ENCODE measurements at places on chromosomes 1 and 21. TPM values are rescaled to one million over a fixed set of nuclear protein-coding genes. Genes with fewer than 3 reads are reported as not detected.

The SLC9C2 gene
- polyA plus RNA-seq, result not detected

DNA sequence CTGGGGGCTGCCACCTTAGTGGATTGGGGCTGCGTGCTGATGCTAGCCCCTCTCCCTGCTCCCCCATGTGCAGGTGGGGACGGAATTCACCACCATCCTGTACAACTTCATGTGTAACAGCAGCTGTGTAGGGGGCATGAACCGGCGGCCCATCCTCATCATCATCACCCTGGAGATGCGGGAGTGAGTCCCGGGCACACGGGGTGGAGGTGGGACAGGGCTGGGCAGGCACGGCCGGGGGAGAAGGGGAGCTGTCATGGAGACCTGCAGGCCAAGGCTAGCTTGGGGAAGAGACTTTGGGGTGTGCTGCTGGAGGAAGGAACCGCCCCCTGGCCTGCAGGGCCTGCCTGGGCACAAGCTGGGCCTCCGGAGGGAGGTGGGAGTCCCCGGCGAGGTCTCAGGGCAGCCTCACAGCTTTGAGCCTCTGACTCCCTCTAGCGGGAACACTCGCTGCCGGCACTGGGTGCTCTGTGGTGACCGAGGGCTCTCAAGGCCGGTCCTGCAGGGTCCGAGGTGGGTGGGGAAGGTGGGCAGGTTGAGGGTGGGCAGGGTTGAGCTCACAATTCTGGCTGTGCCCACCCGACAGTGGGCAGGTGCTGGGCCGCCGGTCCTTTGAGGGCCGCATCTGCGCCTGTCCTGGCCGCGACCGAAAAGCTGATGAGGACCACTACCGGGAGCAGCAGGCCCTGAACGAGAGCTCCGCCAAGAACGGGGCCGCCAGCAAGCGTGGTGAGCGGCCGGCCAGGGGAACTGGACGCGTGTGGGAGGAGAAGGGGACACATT lies 25.0 kb upstream of the CCDC27 start:
- no peak for DNase-seq

GRCh38 chr1:51897699-51898031 lies 19.1 kb upstream of the NRDC start:
- no peak for DNase-seq

DNA sequence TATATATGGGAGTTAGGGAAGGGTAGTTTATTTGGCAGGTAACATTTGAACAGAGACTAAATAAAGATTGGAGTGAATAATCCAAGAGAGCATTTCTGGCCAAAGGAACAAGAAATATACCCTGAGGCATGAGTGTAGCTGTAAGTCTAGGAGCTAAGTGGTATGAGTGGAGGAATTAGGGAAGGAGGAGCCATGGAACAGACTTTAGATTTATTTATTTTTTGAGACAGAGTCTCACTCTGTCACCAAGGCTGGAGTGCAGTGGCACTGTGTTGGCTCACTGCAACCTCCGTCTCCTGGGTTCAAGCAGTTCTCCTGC lies 18.4 kb downstream of the CAPZA1 start:
- no peak for DNase-seq

DNA sequence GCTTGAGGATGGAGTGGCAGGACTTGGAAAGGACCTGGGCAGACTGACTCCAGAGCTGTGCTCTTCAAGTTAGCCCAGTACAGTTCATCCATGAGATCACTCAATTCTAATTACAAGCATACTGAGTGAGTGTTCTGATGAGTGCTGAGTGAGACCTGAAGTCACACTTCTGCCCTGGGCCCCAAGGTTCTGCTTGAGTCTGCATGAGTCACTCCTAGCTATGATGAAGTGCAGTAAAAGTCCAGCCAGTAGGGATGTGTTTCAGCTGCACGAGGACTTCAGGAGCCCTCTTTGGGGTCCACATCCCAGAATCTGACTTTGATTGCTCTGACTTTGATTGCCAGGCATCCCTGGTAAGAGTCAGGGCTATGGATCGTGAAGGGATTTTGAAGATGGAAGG lies 35.8 kb downstream of the PLEKHA6 start:
- no peak for DNase-seq

The IL12RB2 gene
- 1.1 TPM for polyA plus RNA-seq

DNA sequence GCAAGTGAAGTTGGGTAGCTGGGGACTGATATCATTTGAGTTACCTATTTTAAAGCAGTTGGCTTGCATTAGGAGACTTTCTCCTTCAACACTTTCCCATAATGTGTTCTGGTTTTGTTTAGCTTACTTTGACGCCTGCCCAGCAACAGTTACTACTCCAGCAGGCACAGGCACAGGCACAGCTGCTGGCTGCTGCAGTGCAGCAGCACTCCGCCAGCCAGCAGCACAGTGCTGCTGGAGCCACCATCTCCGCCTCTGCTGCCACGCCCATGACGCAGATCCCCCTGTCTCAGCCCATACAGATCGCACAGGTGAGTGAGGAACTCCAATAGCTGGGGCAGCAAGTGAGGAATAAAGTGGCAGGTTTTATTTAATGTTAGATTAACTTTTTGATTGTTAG lies 144.3 kb downstream of the CD247 start:
- DNase-seq, result no peak

DNA sequence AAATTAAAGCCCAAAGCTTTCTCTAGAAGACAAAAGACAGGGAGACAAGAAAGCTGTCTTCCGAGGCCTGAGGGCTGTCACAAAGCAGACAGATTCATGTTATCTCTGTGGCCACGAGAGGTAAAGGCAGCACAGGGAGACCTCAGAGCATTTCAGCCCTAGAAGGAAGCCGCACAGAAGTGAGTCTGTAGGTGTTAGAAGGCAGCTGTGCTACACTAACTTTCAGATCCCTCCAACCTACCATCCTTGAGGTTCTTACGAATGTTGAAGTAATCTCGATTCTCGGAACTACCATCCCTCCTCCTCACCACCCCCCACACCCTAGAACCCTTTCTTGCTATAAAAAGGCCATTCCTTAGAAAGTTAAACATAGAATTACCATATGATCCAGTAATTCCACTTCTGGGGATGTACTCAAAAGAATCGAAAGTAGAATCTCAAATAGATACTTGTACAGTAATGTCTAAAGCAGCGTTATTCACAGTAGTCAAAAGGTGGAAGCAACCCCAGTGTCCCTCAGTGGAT lies 21.5 kb upstream of the LYST start:
- no peak for DNase-seq

The HUNK gene
- 2.1 TPM for polyA plus RNA-seq

DNA sequence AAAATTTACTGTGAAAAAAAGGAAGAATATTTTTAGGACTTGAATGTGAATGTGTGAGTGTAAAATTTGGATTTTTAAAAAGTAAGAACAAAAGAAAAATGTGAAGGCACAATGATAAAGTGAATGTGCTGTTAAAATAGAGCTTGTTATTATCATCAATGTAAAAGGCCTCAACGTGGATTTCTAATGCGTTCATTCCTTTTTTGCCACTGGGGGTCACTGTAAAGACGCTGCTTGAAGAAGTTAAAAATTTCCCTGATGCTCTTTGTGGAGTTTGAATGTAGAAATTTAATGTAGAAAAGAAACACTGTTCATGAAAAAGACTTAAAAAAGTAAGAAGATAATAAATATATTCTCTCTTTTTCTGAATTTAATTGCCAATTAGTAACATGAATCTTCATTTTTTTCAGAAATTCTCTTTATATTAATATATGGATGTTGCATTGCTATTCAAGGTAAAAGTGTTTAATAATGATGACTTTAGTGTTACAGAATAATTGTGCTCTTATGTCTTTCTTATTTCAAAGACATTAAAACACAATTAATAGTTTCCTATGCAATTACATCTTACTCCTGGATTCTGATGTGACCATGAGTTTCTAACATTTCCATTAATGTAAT lies 161.5 kb downstream of the DNM3 start:
- DNase-seq, result no peak

DNA sequence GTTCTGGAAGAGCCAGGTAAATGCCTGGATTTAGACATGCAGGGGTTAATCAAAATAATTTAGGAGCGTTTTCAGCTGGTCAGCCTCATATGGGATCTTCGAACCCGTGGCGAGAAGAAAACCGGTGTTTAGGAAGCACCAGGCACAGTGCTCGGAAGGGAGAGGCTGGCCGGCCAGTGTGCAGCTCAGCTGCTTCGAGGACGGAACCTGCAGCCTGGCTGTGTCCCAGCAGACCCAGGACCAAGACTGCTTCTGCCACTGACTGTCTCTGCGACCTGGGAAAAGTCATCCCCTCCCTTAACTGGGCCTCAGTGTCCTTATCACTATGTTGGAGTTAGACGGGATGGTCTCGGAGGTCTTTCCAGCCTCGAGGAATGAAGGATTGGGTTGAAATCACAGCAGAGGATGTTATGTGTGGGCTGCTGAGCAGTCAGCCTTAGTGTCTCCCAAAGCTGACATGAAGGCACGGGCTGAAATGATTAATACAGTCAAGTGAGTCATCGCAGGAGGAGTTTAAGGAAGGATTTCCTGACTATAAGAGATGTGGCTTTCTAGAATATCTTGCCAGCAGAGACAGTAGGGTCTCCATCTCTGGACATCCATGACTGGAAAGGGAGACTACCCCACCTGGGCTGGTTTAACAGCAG lies 20.8 kb downstream of the PPFIA4 start:
- no peak for DNase-seq

The TACSTD2 gene
- 1.9 TPM for polyA plus RNA-seq

- no peak for DNase-seq
These were observed 98.4 kb downstream of the C4BPA start for GRCh38 chr1:207202480-207202879.

DNA sequence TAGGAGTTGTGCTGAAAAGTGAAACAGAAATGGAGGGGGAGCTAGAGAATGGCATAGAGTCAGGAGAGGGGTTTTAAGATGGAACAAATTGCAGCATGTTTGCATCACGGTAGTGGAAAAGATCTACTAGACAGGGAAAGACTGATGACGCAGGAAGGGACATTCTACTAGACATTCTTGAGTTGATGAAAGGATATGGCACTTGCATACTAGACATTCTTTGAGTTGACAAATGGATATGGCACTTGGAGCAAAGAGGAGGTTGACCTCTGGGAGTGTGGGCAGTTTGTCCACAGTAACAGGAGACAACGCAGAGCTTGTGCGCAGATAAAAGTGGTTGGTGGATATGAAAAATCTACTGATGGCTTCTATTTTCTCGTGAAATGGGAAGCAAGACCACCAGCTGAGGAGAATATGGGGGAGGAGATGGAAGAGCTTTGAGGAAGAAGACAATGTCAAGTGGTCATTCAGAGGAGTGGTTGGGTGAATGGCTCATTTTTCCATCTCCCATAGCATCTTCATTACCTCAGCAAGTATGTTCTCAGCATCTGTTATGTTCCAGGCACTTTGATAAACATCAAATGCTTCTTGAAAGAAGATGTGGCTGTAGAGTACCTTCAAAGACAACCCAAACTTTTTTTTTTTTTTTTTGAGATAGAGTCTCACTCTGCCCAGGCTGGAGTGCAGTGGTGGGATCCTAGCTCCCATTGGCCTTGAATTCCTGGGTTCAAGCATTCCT lies 2.4 kb upstream of the CTPS1 start:
- no peak for DNase-seq

- DNase-seq, result no peak
These were observed 1.3 kb upstream of the GNB1 start for GRCh38 chr1:1892079-1892762.

DNA sequence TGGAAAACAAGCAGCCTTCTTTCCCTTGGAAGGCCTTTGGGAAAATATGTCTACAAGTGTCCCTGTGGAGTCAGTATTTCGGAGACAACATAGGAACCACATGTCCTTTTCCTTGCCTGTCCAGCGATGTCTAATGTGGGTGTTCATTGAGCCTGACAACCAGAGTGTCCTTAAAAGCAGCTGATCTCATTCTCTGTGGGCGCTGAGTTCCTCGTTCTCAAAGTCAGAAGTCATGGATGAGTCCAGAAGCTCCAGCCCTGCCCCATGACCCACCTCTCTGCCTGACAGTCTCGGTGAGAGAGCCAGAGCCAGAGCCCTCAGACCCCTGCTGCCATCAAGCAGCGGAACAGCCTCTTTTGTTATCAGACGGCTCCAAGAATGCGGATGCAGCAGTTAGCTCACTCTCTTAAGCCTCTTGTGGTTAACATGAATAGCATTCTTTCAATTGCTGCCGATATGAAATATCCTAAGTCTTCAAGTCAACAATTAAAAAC lies 329.2 kb downstream of the TGFB2 start:
- no peak for DNase-seq

The SPRR2A gene
- not detected for polyA plus RNA-seq

The RAD54L gene
- polyA plus RNA-seq, result 11.2 TPM

DNA sequence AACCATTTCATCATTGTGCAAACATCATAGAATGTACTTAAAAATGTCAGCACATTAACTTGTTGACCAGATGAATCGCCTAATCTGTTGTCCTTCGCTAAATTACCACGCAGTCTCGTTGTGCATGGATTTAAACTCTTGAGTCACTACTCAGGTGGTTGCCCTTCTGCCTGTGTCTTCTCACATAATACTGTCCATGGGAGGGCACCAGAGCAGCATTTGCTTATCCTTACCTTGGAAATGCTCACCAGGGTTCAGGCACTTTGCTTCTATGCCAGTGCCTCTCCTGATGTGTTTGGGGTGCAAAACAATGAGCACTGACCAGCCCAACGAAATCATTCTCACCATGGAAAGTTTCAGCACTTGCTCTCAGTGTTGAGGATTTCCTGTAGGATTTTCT lies 559.9 kb downstream of the RWDD3 start:
- DNase-seq, result no peak

DNA sequence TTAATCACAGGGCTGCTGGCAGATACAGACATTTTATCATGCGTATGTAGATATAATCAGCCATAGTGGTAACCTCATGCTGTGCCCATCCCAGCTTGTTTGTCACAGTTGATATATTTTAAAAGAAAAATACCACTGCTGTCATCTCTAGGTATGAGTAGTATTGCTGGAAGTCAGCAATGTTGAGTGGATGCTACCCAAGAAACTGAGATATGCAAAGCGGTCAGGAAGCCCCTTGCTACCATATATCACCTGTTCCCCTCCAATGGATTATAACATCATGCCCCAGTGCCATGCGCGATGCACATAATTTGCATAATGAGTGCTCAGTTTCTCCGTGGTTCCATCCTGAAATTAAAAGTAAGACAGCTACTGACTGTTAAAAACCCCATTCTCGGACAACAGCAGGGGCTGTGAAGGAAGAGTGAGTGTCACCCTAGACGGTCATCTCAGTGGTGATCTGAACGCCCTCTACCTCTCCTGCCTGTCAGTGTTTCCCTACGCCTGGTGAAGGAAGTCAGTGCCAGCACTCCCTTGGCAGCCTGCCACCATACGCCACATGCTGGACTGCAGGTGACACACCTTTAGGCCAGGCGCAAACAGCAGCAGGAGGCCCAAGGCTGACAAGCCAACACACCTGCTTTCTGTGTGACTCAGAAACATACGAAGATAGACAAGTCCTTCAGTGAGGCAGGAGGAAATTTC lies 2.7 kb downstream of the IL10RB start:
- DNase-seq, result no peak

DNA sequence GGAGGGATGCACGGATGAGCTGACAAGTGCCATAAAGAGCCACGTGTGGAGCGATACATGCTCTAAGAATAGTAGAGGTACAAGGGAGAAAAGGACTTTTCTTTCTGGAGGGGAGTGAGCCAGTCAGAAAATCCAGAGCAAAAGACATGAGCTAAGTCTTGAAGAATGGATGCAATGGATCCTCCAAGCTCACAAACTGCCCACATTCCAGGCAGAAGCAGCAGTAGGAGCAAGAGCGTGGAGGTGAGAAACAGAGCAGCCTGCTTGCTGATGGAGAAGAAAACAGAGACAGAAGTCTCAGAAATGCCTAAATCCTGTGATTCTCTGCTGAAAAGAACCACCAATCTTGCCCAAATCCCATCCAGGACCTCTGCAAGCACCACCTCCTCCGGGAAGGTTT lies 78.2 kb upstream of the RALGPS2 start:
- no peak for DNase-seq

Measured in sigmoid colon (tissue), 7 donors.